ENCODE measurements at places on chromosomes 13 and 19. TPM values are rescaled to one million over a fixed set of nuclear protein-coding genes. Genes with fewer than 3 reads are reported as not detected.

DNA sequence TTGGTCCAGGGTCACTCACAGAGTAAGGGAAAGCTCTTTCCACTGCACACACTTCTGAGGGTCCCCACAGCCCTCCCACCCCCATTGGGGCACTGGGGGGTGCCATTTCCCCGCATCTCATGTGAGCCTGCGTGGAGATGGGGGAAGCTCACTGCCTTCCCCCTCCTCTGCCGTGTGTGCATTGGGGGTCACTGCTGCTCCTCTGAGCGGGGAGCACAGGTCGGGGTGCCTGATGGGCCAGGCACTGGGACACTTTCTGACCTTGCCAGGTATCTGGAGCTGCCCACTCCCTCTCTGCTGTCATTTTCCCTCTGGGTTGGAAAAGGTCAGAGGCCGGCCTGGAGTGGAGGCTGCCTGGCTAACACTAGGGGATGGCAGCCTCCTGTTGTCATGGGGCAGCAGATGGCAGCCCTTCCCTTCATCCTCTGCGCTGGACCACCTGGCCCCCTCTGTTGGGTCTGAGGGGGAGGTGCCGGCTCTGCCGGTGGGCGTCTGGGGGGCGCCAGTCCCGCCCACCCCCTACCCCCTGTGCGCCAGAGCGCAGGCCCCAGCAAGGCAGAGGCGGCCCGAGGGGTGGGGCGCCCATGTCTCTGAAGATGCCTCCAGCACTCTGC is 9.1 kb downstream of the SSBP4 start:
- DNase-seq = no peak

DNA sequence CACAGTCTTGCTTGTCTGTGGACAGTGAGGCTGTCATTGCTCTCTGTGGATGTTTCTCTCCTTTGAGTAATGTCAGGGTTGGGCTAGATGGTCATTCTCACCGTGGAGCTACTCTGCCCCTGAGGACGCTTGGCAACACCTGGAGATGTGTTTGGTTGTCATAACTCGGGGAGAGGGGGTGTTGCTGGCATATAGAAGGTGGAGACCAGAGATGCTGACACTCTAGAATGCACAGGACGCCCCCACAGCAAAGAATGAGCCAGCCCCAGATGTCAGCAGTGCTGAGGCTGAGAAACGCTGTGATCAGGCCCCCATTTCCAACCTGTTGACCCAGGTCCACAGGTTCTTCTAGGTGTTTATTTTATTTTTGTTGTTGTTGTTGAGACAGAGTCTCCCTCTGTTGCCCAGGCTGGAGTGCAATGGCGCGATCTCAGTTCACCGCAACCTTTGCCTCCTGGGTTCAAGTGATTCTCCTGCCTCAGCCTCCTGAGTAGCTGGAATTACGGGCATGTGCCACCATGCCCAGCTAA is 4.6 kb downstream of the CCDC124 start:
- no peak for DNase-seq

DNA sequence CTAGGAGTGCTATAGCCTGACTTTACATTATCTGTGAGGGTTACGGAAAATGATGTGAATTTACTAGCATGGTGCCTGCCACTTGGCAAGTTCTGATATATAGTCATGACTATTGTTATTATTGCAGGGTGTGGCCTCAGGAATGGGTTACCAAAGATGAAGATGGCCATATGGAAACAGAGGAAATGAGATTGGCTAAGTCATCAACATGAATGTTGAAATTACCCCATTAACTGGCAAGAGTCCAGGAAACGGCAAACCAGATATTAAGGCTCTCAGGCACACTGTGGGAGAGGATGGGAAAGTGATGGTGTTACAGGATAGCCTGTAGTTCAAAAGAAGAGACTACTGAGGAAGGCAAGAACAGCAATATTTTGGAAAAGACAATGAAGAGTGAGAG is 183.3 kb downstream of the KCNRG start:
- no peak for DNase-seq

DNA sequence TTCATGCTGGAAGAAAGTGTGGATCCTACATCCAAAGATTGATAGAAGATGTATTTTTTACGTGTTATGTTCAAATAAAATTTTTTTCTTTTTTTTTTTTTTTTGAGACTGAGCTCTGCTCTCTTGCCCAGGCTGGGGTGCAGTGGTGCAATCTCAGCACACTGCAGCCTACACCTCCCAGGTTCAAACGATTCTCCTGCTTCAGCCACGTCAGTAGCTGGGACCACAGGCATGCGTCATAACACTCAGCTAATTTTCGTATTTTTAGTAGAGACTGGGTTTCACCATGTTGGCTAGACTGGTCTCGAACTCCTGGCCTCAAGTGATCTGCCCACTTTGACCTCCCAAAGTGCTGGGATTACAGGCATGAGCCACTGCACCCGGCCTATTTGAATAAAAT is 65.7 kb downstream of the KLF12 start:
- no peak for DNase-seq

GRCh38 chr13:99308471-99309087 is 1.4 kb upstream of the GPR183 start:
- DNase-seq = no peak

- DNase-seq = no peak
Measured at GRCh38 chr13:95385798-95386197, 84.5 kb upstream of the ABCC4 start.

- DNase-seq = no peak
Measured at GRCh38 chr13:36030670-36031331, 100.4 kb downstream of the DCLK1 start.

- DNase-seq = no peak
Measured at GRCh38 chr13:45786293-45786920, 65.1 kb downstream of the SIAH3 start.

- DNase-seq = no peak
Measured at GRCh38 chr19:6078068-6078467, 32.2 kb downstream of the RFX2 start.

DNA sequence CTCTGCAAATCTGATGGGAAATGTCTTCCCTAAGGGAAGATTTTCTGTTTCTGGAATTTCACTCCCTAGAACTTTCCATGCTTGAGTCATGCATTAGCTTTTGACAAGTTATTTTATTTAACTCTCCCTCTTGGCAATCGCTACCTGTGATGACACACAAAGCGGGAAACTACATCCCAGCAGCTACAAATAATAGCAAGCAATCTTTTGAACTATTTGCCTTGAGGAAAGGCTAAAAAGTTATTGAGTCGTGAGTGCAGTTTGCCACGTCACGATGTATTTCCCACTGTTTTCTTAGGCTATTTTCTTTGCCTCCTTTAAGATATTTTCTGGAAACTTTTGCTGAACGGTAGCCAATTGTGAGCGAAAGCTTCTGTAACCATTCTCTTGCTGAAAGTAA is 353.3 kb upstream of the HTR2A start:
- DNase-seq = no peak

DNA sequence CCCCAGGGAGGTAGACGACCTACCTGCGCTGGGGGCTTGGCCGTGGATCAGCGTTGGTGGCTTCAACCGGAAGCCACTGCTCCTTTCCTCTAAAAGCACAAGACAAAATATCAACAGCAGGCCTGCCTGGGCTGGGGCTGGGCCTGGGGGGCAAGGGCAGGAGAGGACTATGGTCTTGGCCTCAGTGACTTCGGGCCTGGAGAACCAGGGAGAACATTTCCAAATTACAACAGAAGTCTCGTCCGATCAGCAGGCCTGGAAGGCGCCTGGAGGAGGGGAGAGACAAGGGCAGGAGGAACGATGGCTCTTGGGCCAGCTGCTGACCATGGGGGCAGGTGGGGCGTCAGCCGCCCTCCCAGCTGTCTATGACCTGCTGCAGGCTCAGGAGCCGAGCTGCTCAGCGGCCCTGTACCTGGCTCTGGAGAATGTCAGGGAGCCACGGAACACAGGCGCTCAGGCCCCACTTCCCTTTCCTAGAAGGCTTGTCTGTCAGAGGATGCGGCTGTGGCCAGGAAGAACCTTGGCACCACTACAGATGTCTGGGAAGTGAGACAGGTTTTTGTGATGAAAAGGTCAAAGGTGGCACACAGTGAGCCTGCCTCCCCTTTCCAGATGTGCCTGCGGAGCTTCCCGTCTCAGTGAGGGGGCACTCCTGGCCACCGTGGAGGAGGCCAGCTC is 19.5 kb downstream of the CAPS start:
- no peak for DNase-seq

- DNase-seq = no peak
Measured at GRCh38 chr13:71309905-71310304, 557.1 kb downstream of the DACH1 start.

DNA sequence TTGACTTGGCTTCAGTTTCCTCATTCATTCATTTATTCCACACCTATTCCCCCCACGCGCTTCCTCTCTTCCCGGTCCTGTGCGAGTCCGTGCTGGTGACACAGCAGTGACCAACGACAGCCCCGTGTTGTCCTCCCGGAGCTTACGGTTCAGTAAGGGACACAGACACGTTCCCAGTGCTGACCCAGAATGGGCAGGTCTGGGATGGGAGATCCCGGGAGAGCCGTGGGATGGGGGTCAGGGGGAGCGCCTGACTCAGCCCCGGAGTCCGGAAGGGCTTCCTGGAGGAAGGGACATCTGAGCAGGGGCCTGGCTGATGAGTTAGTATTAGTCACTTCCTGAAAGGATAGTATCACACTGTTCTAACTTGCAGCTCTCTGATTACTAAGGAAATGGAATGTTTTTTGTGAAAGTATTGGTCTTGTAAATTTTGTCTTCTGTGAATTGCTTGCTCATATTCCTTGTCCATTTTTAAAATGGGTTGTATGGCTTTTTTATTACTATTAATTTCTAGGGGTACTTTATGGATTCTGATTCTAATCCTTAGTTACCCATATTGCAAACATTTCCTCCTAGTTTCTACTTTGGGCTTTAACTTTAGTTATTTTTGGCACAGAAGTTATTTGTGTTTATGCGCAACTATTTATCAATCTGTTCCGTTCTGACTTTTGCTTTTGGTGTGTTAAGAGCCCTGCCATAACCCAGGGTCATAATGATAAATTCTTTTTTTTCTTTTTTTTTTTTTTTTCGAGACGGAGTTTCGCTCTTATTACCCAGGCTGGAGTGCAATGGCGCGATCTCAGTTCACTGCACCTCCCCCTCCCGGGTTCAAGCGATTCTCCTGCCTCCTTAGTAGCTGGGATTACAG is 708 bp upstream of the ERCC1 start:
- DNase-seq = no peak

DNA sequence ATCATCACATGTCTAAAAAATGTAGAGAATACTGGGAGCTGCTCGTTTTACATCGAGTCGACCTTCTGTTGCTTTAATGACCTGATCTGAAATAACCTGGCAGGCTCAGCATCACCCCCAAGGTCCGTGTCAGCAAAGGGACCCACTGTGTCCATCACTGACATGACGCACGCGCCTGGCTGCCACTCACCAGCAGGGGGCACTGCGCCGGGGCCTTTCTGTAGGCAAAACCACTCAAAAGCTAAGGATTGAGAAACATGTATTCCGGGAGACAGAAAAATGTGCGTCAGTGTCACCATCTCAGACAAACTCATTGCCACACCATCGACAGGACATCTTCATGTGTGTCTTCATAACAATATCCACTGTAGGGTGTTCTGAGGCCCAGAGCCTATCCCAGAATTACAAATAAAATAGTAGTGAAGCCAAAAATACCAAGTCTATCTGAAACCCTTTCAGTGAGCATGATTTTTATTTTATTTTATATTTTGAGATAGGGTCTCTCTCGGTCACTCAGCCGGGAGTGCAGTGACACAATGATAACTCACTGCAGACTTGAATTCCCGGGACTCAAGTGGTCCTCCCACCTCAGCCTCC is 130.3 kb upstream of the LSM14A start:
- DNase-seq = no peak

DNA sequence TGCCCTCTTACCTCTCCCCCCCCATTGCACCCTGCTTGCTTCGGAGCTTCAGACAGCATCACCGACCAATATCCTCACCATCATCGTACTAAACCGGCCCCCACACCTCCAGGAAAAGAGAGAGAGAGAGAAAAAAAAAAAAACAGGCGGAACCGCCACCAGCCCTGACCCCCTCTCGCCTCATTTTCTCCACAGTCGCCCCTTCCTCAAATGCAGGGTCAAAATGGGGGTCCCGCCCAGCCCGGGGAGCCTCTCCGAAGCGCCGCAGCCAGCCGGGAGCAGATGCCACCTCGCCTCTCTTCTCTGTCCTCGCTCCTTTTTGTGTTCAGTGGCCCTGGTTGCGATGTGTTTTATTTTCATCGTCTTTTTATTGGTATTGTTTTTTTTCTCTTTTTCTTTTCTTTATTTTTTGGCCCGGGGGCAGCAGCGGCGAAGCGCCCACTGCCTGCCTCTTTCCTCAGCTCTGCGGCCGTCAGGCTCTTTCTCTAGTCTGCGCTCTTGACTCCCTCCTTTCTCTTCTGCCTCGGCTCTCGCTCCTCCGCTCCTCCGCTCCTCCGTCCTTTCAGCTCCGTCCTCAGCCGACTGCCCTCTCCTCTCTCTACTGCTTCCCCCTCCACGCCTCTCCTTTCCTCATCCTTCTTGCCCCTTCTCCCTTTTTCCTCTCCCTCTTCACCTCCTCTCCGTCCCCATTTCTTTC is 41.4 kb downstream of the DEDD2 start:
- no peak for DNase-seq

DNA sequence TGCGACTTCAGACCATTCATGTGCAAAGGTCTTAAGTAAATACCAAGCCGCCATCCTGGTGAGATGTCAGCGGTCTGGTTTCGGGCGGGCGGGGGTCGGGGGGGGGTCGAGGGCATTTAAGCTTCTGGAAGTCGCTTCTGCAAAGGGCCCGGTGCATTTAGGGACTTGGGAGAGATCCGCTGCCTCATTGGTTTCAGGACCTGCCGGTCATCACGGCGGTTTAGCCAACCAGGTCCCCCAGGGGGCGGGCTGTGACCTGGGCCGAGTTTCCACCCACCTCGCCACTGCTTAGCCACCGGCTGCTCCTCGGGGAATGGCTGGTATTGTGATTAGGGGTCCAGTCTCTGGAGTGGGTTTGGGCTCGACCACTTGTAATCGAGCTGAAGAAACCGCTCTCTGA is 7.8 kb downstream of the ANKLE1 start:
- DNase-seq = peak; percentile 88

DNA sequence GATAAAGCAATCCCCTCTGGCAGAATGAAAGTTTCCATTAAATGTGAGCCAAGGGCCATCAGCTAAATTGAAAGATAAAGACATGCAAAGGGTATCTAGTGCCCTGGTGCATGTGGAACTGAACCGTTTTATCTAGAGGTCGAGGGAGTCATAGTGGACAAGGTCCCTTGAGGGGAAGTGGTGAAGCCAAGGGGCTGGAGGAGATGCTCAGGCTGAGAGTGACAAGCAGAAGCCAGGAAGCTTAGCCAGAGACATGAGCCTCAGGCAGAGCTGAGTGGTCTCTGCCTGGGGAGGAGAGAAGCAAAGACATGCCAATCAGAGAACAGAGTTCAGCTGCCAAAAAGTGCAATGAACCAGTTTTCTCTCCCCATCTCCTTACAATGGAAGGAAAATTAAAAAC is 68.1 kb upstream of the SLC10A2 start:
- DNase-seq = no peak

- no peak for DNase-seq
Measured at GRCh38 chr13:52393572-52394357, 12.2 kb downstream of the THSD1 start.

- no peak for DNase-seq
Measured at GRCh38 chr19:56917529-56917928, 77.0 kb upstream of the PEG3 start.

- no peak for DNase-seq
Measured at GRCh38 chr19:56868446-56868845, 27.9 kb upstream of the PEG3 start.

- peak; percentile 90 for DNase-seq
Measured at GRCh38 chr19:3409346-3410064, 43.1 kb downstream of the NFIC start.

GRCh38 chr19:4380254-4380727 is 20.1 kb downstream of the SH3GL1 start:
- DNase-seq = peak; percentile 87

The ADAMTSL5 gene
- total RNA-seq = 69.7 TPM

The MYO1F gene
- total RNA-seq = 9.0 TPM

The GRK1 gene
- total RNA-seq = 0.48 TPM

The PTGIR gene
- 8.6 TPM for total RNA-seq

The NTF4 gene
- not detected for total RNA-seq

The GRIK5 gene
- 4.6 TPM for total RNA-seq

Data from cardiac septum (tissue), 1 donor.